Renal cortical epithelial cell (primary cell): ENCODE measurements at places on chromosomes 3 and 15. TPM values are rescaled to one million over a fixed set of nuclear protein-coding genes. Genes with fewer than 3 reads are reported as not detected.

DNA sequence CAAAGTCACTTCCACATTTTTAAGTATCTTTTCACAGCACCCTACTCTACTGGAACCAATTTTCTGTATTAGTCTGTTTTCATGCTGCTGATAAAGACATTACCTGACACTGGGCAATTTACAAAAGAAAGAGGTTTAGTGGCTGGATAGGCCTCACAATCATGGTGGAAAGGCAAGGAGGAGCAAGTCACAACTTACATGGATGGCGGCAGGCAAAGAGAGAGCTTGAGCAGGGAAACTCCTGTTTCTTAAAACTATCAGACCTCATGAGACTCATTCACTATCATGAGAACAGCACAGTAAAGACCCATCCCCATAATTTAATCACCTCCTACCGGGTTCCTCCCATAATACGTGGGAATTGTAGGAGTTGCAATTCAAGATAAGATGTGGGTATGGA, 18.7 kb downstream of the MCCC1 start:
- DNase-seq = no peak

The B3GNT5 gene
- total RNA-seq = 21.7 and 25.2 TPM in 2 replicates

The SELENOS gene
- 56.2 and 75.4 TPM in 2 replicates for total RNA-seq

DNA sequence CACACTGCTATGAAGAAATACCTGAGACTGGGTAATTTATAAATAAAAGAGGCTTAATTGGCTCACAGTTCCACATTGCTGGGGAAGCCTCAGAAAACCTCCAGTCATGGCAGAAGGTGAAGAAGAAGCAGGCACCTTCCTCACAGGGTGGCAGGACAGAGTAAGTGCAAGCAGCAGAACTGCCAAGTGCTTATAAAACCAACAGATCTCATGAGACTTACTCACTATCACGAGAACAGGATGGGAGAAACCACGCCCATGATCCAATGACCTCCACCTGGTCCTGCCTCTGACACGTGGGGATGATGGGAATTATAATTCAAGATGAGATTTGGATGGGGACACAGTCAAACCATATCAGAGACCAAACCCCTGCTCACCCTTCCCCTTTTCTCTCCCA, 75.0 kb downstream of the TRIM69 start:
- DNase-seq = no peak

DNA sequence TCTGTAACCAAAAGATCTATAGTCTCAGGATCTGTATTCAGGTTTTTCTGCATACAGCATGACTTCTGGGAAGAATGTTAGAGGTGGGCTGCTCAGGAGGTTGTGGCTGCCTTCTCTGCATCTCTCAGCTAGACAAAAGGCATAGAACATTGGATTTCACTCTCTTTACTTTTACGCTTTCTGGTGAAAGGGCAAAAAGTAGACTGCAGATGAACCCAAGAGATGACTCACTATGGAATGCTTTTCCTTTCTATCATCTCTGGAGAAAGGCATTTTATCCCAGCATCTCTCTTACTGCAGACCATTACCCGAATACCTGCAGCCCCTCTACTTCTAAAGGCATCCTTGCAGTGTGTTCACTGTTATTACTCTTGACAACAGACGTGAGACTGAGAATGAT, 222.2 kb downstream of the WNT5A start:
- no peak for DNase-seq

DNA sequence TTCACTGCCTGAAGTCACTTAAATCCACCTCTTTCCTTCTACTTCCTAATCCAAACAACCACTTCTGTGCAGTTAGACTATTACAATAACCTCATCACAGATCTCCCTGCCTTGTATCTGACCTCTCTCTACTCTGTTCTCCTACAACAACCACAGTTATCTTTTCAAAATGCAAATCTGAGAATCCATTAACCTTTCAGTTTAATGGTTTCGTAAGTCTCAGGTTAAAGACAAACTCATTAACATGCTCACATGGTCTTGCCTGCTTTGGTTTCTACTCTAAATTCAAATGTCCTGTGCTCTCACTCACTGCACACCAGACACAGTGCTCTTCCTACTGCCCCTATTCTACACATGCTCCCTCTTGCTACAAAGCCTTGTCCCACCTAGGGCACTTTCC, 406.5 kb upstream of the THBS1 start:
- DNase-seq = peak; percentile 79

- DNase-seq = peak; percentile 99
Observed at GRCh38 chr3:101036213-101036618, 43.0 kb upstream of the ABI3BP start.
